ENCODE measurements at places on chromosomes 1 and 21.

DNA sequence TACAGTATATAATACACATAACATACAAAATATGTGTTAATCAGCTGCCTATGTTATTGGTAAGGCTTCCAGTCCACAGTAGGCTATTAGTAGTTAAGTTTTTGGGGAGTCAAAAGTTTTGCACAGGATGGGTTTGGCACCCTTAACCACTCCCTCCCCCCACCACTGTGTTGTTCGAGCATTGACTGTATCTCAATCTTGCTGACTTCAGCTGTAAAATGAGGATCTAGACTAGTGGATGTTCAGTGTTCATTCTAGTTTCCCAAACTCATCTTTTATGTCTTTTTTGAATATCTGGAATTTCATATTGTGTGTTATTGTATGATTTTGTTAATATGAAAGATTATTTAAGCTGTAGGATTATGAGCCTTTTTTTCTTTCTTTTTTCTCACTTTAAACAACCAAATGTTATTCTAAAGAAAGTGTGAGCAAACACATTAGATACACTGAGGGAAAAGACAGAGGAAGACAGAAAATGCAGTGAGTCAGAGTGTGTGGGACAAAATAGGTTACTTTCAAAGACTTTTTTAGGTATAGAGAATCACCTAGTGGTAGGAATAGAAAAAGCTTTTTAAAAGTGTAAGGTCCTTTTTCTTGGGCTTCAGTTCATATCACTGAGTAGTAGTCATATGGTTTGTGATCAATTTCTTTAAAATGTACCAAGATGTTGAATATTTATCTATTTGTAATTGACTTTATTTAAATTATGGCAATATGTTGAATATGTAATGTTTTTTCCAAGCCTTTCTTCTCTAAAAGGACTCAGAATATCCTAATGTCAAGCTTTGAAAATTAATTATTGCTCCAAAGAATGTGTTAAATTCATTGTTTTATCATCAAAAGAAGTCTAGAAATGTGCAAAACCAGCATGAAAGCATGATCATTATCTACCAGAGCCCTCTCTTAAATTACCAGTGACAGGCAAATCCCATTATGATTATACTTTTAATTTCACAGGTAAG, 17.9 kb upstream of the CENPF start:
- peak; percentile 65 for DNase-seq

GRCh38 chr1:34780528-34780927, 486 bp upstream of the GJB3 start:
- no peak for DNase-seq

GRCh38 chr1:93614986-93615581, 66.6 kb downstream of the BCAR3 start:
- DNase-seq = peak; percentile 77

- DNase-seq = no peak
These were observed 11.8 kb downstream of the NOS1AP start for GRCh38 chr1:162081316-162081715.

- no peak for DNase-seq
These were observed 11.1 kb upstream of the CSRP1 start for GRCh38 chr1:201518071-201518470.

DNA sequence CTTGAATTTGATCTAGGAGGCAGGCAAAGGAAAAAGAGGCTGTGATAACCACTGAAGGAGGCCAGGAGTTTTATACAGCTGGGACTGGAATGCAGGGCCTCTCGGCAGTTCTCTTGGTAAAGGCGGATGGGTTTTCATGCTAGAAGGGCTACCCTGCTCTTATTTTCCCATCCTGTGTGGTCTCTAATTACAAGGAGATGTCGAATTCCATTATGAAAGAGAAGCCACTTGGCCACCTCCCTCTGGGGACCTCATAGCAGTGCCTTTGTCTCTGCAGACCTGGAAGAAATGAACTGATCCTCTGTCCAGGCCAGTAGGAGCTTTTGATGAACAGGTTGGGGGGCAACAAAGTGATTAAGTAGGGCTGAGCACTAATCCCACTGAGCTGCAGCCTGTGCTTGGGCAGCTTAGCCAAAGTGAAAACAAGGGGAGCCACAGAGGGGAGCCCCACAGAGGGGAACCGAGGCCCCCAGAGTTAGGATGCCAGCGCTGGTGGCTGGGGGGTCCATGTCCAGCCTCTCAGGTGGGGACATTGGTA, 42.2 kb upstream of the BCAR3 start:
- DNase-seq = no peak

GRCh38 chr1:203601716-203602309, 24.8 kb upstream of the ATP2B4 start:
- no peak for DNase-seq

DNA sequence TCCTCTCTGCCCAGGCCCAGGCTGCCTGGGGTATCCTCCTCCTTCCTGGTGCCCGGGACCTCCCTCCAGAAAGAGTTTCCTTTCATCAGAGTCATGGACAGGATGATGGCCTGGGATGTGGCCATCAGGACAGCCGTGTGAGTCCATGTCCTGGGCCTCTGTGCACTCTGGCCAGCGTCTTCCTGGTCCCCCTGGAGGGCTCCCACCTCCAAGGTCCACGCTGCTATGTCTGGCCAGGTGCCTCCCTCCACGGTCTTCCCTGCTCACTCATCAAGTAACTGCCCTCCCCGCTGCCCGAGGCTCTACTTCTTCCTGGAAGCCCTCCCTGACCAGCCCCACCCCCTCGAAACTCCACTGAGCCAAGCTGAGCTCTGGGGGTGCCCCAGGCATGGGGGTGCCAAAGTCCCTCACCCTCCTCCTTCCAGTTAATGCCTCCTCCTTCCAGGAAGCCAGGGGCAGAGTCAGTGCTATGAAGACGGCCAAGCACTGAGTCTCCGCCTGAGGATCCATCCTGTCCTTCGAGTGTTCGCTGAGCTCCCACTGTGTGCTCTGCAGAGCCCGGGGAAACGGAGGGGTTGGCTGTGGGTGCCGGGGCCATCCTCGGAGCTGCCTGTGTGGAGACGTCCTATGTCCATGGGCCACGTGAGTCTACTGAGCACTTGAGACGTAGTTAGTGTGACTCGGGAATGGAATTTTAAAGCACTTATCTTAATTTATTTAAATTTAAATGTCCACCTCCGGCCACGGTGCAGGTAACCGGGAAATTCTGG, 28.5 kb upstream of the TTC34 start:
- DNase-seq = no peak

DNA sequence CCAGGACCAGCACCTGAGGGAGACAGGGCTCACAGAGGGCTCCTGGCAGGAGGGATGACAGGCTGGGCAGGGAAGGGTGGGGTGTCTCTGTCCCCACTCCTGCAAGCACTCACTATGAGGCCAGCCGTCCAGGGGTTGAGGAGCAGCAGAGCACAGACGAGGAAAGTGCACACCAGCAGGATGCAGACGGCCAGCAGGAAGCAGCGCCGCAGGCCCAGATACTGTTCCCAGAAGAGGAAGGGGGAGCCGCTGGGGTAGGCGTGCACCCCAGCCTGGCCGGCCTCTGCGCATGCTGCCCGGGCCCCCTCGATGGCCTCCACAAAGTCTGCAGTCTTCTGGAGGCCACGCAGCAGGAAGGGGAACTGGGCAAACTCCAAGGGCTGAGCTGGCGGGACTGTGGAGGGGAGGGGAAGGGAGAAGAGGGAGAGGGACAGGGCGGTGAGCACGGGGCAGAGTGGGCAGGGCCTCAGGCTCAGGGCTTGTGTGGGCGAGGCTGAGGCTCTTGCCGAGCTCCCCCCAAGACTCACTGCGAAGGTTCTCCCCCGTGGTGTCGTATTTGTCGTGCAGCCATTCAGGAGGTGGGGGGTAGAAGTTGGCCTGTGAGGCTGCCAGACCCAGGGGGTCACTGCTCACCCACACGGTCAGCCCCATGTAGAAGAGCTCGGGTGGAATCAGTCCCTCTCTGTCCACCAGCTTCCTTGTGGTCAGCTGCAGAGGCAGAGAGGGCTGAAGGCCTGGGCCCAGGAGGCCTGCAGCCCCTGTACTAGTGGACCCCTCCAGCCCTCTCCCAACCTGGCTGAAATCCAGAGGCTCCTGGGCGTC, 16.5 kb downstream of the PTCH2 start:
- no peak for DNase-seq

GRCh38 chr1:3042481-3042880, 21.2 kb downstream of the ACTRT2 start:
- no peak for DNase-seq

GRCh38 chr21:44695641-44696040, 1.3 kb upstream of the KRTAP10-12 start:
- no peak for DNase-seq

DNA sequence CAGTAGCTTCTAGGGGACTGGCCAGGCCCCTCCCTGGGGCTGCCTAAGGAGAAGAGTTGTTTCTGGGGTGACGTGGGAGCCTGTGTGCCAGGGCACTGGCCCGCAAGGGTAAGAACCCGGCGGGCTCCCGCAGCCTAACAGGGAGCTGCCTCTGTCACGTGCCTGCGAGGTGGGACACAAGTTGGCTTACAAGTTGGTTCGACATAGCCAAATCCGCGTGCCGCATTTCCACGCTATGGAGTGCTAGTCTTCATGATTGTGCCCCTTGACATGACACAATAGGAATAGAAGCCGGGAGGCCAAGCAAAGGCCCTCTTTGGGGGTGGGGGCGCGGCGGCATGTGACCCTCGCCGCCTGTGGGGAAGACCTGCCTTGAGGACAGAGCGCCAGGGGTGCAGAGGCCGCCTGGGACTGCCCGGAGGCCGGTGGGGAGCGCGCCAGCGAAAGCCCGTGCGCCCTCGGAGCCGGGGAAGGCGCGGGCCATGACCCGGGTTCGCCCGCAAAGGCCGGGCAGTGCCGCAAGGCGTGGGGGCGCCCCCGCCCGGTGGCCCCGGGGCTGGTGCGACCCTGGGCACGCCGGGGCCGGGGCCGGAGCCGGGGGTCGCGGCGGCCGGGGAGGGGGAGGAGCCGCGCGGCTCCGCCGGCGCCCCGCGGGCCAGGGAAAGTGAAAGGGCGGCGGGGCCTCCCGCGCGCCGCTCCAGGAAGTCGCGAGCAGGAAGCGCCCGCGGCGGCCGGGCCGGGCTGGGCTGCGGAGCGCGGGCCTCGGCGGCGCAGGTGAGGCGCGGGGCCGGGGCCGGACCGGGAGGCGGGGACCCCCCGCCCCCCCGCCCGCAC, at the start of gene SLC37A1:
Gene SLC37A1, plus strand, starts transcription at position 702 of the 834 bp plus-strand sequence. CDS start 4,603 bp downstream, outside the sequence.
- no peak for DNase-seq

- DNase-seq = no peak
These were observed 34.5 kb upstream of the TDRD10 start for GRCh38 chr1:154467434-154468102.

- DNase-seq = no peak
These were observed 287.9 kb downstream of the PLPP3 start for GRCh38 chr1:56291374-56291919.

DNA sequence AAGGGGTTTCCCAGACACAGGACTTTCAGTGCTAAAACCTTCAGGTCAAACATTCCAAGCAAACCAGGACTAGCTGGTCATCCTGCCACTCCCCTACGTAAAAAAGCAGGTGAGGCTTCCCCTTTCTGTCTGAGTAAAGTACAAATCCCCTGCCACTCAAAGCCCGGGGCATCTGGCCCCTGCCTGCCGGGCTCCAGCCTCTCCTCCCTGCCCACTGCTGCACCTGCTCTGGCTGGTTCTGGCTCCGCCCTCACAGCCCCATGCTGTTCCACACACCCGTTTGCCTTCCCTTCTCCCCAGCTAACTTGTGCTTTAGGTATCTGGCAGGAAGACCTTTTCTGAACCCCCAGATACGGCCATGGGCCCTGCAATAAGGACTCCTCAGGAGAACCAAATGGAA, 23.3 kb upstream of the S100A7 start:
- DNase-seq = no peak

DNA sequence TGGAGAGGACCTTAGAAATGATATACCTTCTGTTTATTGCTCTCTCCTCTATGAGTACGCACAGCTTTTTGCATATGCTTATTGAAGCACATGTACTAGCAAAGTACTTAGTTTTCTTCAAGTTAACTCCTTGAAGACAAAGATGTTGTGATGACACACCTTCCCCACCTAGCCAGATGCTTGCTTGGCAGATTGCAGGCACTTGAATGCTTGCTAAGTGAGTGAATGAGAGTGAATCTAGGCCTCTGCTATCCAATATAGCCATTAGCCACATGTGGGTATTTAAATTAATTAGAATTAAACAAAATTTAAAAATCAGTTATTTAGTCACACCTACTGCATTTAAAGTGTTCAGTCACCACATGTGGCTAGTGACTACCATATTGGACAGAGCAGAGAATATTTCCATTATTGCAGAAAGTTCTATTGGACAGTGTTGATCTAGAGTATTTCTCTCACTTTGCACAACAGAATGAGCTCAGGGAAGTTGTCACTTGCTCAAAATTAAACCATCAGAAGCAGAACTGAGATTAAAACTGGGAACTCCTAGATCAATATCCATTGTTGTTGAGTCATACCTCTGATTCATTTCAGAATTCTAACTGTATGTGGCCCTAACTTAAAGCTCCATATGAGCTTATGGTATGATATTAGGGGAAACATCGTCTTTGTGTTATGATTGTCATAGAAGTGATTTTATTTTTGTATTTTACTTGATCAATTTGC, 8.6 kb upstream of the EEIG2 start:
- DNase-seq = no peak

GRCh38 chr1:178484698-178485225, 12.0 kb downstream of the CLEC20A start:
- DNase-seq = no peak

All from HFFc6 (cell line).